ENCODE measurements at places on chromosomes 1 and 21.

DNA sequence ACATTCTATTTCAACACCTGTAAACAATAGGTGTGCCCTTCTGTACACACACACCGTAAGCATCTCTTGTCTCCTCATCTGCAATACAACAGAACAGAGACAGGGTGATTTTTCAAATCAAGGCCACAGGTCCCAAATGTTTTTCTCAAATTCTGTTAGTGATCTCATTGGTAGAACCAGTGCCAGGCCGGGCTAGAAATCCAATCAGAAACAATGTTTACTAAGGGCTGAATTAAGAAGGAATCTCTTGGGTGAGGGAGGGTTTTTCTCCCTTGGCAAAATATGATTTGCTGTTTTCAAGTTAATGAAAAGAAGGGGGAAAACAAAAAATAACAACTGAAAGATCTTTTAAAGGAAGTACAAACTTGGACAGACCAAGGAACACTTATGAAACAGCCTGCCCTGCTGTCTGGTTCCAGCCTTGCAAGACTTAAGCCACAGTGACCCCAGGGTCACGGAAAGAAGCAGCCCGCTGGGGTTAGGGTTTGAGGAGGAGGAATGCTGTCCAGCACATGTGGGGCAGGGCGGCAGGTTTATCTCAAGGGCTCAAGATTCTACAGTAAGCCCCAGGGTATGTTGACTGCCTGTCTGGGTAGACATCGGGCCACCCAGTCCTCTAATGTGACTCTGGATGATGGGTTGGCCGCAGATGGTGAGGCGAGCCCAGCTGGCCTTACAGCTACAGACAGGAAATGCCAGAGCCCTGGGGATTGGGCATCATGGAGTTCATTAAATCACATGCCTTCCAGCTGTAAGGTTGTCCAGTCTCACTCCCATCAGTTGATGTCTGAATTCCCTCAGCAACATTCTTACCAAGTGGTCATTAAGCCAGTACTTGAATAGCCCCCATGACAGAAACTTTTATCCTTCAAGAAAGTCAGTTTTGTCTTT, 73.3 kb upstream of the SLC44A3 start:
- no peak for DNase-seq

- no peak for DNase-seq
These were observed 82.2 kb upstream of the LMO4 start for GRCh38 chr1:87246436-87246835.

DNA sequence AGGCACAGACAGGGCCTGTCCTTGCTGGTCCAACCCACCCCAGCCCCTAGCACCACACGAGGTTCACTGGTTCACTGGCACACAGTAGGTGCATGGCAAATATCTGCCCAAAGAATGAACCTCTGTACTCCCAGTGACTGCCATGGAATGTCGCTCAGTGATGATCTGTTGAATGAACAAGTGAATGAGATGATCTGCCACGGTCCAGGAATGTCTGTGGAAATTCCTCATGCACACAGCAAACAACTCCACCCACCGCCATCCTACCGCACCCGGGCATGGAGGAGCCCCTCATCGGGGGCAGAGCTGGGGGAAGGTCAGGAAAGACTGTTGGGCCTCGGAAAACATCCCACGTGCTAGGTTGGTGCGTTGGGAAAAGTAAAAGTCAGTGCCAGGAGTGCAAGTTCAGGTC, 1.7 kb downstream of the HSPG2 start:
- DNase-seq = no peak

- DNase-seq = peak; percentile 43
These were observed 10.8 kb downstream of the OSBPL9 start for GRCh38 chr1:51627672-51628071.

GRCh38 chr1:3405974-3406867, 48.2 kb upstream of the ARHGEF16 start:
- DNase-seq = no peak

- DNase-seq = no peak
These were observed 95.4 kb upstream of the USP24 start for GRCh38 chr1:55310505-55310971.

DNA sequence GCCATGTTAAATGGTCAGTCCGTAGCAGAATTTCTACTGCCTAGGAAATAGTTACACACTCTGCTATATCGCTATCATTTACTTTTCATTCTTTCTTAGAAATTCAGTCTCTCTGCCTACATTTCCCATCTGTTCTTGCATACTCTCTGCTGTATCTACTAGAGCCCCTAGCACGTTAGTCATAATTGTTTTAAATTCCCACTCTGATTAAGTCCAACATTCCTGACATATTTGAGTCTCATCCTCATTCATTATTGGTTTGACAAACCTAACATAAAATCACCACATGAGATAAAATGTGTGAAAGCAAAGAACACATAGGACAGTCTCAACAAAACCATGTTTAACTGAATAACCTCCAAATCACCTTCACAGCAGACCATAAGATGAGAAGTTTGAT, 513.6 kb downstream of the PLPP3 start:
- DNase-seq = no peak

GRCh38 chr1:12409681-12410080, 179.9 kb downstream of the VPS13D start:
- peak; percentile 22 for DNase-seq

DNA sequence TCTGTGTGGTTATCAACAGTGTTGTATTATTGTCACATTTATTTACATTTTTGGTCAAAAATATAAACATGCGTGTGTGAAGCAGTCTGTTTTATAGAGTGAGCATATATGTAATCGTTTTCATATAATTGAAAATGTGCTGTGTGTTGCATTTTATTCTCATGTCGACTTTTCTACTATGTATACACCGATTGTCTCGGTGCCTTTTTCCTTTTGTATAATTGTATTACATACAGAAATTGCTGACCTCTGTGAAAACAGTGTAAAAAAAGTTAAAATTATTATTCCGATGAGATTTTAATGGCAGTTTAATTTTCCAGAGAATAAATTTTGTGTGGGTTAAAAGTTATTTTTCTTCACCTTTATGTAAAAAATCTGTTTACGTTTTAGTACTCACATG, 62.4 kb upstream of the SERTAD4 start:
- no peak for DNase-seq

DNA sequence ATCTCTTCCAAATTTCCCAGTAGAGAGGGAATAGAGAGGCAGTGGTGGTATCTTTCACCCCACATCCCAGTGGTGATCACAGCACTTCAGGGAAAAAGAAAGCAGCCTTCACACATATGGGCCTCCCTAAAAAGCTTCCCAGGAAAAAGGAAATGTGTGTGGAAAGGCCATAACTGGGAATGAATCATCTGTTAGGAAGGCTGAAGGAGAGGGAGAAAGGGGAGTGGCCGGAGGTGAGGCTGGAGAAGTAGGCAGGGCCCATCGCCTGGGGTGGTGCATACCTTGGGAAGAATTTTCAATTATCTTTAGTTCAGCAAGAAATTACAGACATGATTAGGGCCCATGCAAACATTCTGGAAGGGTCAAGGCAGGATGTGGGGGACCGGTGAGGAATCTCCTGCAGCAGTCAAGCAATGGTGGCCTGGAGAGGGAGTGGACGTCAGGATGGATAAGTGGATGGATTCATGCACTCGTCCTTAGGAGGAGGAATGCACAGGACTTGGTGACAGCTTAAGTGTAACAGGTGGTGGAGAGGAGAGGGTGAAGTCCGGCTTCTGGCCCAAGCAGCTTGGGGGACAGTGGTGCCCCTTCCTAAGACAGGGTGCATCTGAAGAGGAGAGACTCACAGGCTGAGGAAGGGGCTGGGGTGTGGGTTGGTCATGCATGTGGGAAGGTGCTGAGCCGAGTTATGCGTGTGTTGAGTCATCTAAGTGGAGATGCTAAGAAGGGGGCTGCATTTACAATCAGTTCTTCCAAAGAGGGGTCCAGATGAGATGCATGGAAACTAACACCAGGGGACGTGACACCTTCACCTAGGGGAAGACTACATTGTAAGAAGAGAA, 17.9 kb downstream of the HIVEP3 start:
- no peak for DNase-seq

DNA sequence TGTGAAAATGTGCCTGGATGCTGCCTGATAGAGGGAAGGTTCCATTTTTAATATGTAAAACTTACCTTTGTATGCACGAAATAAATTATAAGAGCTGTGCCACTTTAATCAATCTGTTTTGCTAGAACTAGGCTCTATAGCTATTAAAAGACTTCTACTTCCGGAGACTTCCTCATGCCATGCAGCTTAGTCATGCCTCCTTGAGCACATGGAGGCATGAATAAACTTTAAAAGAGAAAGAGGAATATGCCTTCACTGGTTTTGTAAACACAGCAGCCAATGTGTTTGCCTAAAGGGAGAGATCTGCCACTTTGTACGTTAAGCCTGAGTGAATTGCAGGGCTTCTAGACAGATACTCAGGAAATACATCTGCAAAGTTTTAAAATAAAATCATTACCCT, 604.6 kb downstream of the LRRIQ3 start:
- DNase-seq = no peak

GRCh38 chr21:30962013-30962412, 76.3 kb downstream of the KRTAP19-8 start:
- no peak for DNase-seq

DNA sequence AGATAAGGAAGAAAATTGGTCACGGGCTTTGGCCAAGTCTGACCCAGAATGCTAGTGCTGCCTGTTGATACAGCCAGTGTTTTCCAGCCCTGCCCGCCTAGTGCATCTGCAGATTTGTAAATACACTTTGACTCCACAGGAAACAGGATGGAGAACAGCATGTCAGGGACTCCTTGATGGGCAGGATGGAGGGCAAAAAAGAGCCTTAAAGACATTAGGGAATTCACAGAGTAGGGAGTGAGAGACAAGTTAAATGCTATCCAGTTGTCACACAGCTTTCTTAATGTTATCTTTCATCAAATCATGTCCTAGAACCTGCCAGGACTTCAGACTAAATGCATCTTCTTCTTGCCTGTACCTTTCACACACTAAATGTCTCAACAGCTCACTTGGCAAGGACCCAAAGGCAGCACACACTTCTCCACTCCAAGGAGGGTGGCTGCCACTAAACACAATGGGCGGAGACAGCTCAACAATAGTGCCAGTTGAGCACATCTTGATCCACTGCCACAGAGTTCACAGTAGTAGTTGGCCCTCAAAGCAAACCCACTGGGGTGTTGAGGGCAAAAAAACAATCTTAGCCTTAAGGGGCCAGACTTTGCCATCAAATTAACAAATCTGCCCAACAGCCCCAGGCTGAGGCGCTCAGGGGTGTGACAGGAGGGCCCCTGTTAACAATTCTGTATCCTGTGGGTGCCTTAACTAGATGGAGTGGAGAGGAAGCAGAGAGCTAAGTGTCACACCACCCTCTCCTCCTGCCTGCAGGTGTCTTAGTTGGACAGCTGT, 2.7 kb downstream of the HIVEP3 start:
- DNase-seq = peak; percentile 64

DNA sequence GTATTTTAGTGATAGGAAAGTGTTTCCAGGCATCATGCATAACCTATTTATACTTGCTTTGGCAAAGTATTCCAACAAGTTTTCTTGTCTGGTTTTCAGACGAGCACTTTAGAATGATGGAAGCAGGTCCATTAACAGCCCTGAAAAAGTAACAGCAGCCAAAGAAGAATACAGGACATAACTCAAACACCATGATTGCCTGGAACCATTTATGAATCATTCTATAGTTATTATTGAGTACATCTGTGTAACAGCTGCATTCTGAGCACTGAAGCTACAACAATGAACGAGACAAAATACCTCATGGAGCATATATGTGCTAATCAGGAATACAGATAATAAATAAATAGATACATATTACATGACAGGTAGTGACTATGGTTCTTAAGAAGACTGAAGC, 12.6 kb downstream of the IL10RB start:
- DNase-seq = no peak

GRCh38 chr1:27339213-27339612, 2.6 kb upstream of the SYTL1 start:
- DNase-seq = no peak

- DNase-seq = no peak
These were observed 50.2 kb downstream of the LPAR3 start for GRCh38 chr1:84842748-84843231.

GRCh38 chr21:17636711-17637110, 24.0 kb upstream of the BTG3 start:
- no peak for DNase-seq

DNA sequence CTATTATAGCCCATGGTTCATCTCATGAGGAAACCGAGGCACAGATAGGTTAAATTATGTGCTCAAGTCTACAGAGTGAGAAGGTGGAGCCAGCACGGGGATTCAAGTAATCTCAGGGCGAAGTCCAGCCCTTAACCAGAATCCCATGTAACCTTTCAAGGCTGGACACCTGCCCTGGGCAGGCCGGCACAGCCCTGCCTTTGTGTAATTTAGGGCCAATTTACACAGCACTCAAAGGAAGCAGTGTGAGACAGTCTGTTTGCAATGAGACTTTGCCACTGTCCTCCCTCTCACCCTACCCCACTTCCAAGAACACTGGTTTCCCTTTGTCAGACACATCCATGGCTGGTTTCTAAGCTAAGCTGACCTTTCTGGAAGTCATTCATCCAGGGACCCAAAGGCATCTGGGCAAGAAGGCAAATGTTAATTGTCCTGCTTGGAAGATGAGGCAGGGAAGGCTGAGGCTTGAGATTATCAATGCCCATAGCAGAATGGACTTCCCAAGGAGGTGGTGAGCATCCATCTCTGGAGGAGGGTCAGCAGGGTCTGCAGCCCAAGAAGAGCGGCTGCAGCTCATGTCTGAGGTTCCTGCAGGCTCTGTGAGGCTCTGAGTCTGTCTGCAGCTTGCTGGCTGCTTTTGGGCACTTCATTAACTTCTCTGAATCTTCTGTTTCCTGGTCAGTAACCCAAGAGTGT, 159.2 kb downstream of the TRABD2B start:
- DNase-seq = no peak

GRCh38 chr1:228365271-228366061, 41.2 kb downstream of the TRIM11 start:
- DNase-seq = no peak

DNA sequence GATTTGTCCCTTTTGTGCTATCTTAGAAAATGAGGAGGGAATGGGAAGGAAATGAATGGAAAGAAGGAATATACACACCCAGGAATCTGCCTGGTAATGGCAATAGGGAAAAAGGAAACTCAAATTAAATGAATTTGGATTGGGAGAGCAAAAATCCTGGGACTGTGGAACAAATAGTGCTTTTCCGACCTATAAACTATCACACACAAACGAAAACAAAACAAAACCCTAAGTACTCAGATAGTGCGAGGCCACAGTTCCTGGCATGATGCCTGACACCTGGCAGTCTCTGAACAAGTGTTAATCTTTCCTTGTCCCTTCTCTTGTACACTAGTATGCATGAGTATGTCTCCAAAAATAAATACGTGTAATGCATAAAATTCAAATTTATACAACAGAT, 319.8 kb upstream of the SPAG17 start:
- DNase-seq = no peak

DNA sequence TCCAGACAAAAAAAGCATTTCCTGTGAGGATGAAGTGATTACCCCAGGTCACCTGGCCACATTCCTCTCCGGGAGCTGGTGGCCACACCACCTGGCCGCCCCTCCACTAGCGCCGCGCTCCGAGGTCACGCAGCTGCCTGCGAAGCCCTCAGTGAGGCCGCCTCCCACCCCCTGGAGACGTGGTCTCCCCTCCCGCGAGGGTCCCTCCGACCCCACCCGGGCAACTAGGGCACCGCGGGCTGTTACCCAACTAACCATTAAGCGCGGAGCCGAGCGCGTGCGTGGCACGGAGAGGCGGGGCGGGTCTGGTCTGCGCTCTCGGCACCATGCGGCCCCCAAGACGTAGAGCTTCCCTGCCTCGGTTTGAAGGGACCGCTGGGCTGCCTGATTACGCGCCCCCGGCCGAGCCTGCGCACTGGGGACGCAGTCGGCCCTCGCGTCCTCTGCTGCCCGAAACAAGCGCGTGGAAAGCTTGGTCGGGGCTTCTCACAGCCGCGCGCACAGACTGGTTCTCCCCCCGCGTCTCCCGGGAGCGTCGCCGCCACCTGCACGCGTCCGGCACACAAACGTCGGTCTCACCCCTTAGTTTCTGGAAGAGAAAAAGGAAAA, 106.5 kb downstream of the SLC16A1 start:
- peak; percentile 66 for DNase-seq
